MM.1S (cell line): ENCODE measurements at places on chromosomes 16 and 17.

- DNase-seq, result no peak
These were observed 212.7 kb downstream of the MRTFB start for GRCh38 chr16:14283786-14284185.

DNA sequence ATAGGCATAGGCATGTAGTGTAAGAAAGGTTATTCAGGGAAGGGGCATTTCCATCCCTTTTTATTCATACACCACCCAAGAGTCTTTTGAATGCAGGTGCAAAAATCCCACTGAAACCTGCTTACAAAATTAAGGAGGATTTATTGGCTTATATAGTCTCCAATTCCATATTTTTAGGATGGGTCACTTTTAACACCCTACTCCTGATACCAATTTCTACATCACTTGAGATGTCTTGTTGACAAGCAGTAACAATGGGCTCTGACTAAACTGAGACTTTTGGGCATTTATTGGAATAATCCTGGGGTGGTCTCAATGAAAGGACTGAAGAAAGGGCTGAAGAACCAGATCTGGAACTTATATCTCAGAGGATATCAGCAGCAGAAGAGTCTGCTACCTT is 18.9 kb upstream of the NKD1 start:
- no peak for DNase-seq

- DNase-seq, result no peak
These were observed 386.6 kb downstream of the SEC14L1 start for GRCh38 chr17:77527409-77527808.

- no peak for DNase-seq
These were observed 551.9 kb upstream of the CA10 start for GRCh38 chr17:52710363-52710901.

DNA sequence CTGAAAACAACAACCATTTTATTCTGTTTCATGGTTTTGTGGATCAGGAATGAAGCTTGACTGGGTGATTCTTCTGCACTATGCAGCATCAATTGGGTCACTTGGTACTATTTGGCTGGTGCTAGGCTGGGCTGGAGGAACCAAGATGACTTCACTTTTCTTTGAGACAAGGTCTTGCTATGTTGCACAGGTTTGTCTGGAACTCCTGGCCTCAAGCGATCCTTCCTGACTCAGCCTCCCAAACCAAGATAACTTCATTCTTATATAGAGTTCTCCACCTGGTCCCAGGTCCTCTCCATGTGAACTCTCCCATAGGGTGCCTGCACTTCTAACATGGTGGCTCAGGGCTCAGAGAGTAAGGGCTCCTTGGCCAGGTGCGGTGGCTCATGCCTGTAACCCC is 1.9 kb upstream of the PIPOX start:
- no peak for DNase-seq

GRCh38 chr17:41009936-41010335 is 1.0 kb upstream of the KRTAP3-1 start:
- no peak for DNase-seq

GRCh38 chr17:69551212-69552010 is 136.9 kb downstream of the MAP2K6 start:
- no peak for DNase-seq
